ENCODE measurements at places on chromosomes 6 and 20.

DNA sequence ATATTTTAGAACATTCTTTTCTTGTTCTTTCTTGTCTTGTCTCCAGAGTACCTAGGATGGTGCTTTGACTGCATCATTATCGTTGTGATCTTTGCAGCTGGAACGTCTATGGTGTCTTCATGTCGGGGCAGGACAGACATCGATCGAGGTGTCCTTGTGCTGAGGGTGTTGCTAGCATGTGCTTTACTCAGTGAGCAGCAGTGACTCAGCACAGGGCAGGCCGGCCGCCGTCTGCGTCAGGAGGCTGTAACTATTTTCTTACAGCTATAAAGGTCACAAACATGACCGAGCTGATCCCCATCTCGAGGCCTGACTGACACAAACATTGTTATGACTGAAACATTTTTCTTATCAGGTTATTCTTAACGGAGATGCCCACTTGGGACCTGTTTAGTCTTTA lies 14.9 kb upstream of the CTCFL start:
- DNase-seq, result peak; percentile 29

GRCh38 chr20:3631534-3631933 lies 31.7 kb downstream of the GFRA4 start:
- DNase-seq, result no peak

DNA sequence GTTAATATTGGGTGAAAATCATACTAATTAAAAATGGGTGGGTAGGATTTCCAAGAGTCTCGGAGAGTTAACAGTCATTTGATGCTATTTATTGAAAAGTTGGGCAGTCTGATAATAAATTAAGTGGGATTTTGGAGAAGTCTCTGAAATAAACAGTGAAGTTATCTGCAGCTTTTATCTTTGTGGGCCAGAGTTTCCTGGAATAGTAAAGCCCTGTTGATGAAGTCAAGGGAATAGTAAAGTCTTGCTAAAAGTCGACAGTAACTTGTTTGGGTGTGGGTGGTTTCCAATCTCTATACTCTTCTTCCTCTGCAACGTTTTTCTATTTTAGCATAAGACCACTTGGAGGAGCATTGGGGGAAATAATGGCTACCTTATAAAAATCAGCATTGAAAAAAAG lies 493.6 kb downstream of the EPM2A start:
- DNase-seq, result no peak

GRCh38 chr6:20124545-20124944 lies 87.7 kb downstream of the MBOAT1 start:
- no peak for DNase-seq

GRCh38 chr6:24788031-24788665 lies 10.6 kb downstream of the ARMH2 start:
- DNase-seq, result no peak

DNA sequence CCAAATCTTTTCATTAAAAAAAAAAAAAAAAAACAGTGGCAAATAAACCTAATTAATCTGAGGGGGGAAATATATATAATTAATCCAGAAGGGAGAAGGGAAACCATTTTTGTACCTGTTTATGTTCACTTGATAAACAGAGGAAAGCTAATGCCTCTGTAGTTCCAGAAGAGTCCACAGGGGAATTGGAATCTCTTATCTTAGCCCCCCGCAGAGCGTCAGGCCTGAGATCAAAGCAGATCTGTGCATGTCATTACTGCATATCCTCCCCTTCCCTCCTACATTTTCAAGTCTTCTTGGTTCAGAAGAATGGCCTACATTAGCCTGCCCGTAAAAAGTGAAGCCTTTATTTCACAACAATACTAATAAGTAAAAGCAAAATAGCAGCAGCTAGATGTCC lies 157.2 kb downstream of the PTPRT start:
- no peak for DNase-seq

Measured in RPMI7951 (cell line).